Thymus (tissue), 14 donors: ENCODE measurements at places on chromosomes 7 and 10. TPM values are rescaled to one million over a fixed set of nuclear protein-coding genes. Genes with fewer than 3 reads are reported as not detected.

DNA sequence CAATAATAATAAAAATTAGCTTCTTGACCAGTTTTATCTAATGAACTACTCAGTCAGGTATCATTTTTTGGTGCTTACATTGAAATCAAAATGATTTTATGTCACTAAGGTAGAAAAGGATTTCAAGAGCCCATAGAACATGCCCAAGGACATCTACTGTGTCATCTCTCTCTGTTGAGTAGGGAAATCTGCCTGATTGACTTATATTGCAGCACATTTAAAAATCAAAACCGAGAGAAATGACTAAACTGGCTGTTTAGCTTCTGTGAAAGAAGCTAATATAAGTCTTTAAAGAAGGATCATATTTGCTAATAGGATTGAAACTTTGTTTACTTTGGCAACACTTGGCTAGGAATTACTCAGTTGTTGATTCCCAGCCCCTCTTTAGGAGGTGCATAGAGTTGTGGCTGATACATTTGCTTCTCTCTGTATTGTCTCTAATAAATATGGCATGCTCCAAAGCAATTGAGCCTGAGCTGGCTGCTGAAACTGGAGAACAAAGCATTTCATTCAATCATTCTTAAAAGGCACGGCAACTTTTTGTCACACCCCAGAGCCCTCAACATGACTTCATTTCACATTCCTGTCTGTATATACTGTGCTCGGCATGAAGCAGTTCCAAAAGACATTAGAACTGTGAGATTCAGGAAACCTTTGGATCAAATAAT, 1096.9 kb upstream of the POT1 start:
- DNase-seq: no peak
- no peaks in the 10 kb centered on the region for H3K36me3 ChIP-seq
- no peak overlapping the region for H3K27ac ChIP-seq
- H3K27me3 ChIP-seq: no peaks in the 10 kb centered on the region

The HOXA11 gene
- total RNA-seq: not detected

- H3K36me3 ChIP-seq: no peaks in the 10 kb centered on the region
- no peak overlapping the region for H3K27ac ChIP-seq
- H3K4me1 ChIP-seq: peaks cover 13% of the 10 kb centered on the region
- no peak for DNase-seq
- no peaks in the 10 kb centered on the region for H3K27me3 ChIP-seq
- H3K4me3 ChIP-seq: no peak overlapping the region
Measured at GRCh38 chr7:140213684-140214074, 36.9 kb upstream of the KDM7A start.

The CYP2C19 gene
- not detected for total RNA-seq

DNA sequence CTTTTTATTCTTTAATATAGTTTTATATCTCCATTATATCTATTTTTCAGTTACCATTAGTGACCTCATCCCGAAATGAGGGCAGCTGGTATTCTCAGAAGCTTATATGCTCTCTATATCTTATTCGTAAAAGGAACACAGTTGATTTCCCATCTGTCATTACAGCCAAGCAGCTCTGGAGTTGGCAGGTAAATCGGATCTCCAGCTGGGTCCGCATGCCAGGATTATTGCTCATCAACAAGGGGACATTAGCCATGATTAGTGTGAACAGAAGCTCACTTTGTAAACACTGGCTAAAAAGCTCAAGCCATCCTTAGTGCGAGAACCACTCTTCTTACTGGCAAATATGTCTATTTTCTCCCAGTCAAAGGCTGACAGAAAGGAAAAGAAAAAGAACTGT, 180.3 kb downstream of the NPSR1 start:
- H3K27ac ChIP-seq: no peak overlapping the region
- no peak overlapping the region for H3K4me3 ChIP-seq
- H3K36me3 ChIP-seq: no peaks in the 10 kb centered on the region
- H3K4me1 ChIP-seq: no peaks in the 10 kb centered on the region

- no peak overlapping the region for H3K27ac ChIP-seq
- H3K4me3 ChIP-seq: no peak overlapping the region
- no peaks in the 10 kb centered on the region for H3K4me1 ChIP-seq
- H3K27me3 ChIP-seq: no peaks in the 10 kb centered on the region
- no peaks in the 10 kb centered on the region for H3K36me3 ChIP-seq
Measured at GRCh38 chr7:17144322-17144721, 154.1 kb upstream of the AHR start.

GRCh38 chr7:98283887-98284222, 2.4 kb downstream of the BRI3 start:
- H3K27ac ChIP-seq: no peak overlapping the region
- no peak overlapping the region for H3K4me3 ChIP-seq
- peaks cover 6% of the 10 kb centered on the region for H3K4me1 ChIP-seq
- H3K36me3 ChIP-seq: peaks cover 3% of the 10 kb centered on the region

GRCh38 chr7:138338361-138338760, 121.7 kb upstream of the TRIM24 start:
- no peaks in the 10 kb centered on the region for H3K27me3 ChIP-seq
- no peaks in the 10 kb centered on the region for H3K36me3 ChIP-seq
- DNase-seq: no peak
- no peak overlapping the region for H3K4me3 ChIP-seq
- no peak overlapping the region for H3K27ac ChIP-seq

- no peak overlapping the region for H3K4me3 ChIP-seq
- H3K27ac ChIP-seq: no peak overlapping the region
- H3K4me1 ChIP-seq: no peaks in the 10 kb centered on the region
- DNase-seq: no peak
- H3K36me3 ChIP-seq: no peaks in the 10 kb centered on the region
- H3K27me3 ChIP-seq: peaks cover 39% of the 10 kb centered on the region
Measured at GRCh38 chr7:30987936-30988335, 24.2 kb downstream of the GHRHR start.

- no peak for DNase-seq
- no peaks in the 10 kb centered on the region for H3K27me3 ChIP-seq
- H3K4me3 ChIP-seq: no peak overlapping the region
- no peak overlapping the region for H3K27ac ChIP-seq
- H3K4me1 ChIP-seq: no peaks in the 10 kb centered on the region
- H3K36me3 ChIP-seq: no peaks in the 10 kb centered on the region
Measured at GRCh38 chr7:2965301-2965700, 78.4 kb downstream of the CARD11 start.

The ACSM6 gene
- total RNA-seq: 5.1 TPM

DNA sequence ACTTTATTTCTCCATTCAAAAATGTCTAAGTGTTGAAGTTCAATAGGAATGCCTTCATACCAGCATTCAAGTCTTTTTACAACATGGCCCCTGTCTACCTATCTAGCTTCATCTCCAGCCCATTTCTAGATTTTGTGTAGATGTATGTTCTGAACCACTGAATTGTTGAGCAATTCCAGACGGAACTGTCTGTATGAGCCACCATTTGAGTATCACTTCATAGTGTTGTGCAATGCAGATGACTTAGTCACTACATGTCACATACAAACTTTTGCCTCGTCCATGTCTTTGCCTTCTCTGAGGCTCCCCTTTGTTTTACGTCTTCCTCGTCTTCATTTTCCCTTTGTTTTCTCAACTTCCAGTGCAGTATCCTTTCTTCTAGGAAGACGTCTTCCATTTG, 118.1 kb downstream of the INHBA start:
- H3K4me3 ChIP-seq: no peak overlapping the region
- no peaks in the 10 kb centered on the region for H3K36me3 ChIP-seq
- DNase-seq: no peak

The OR6B1 gene
- not detected for total RNA-seq

The UBE2D4 gene
- total RNA-seq: 6.7 TPM

The TSPAN14 gene
- total RNA-seq: 16.6 TPM

GRCh38 chr10:71737001-71737833, 17.6 kb upstream of the C10orf105 start:
- no peak overlapping the region for H3K4me3 ChIP-seq
- no peaks in the 10 kb centered on the region for H3K36me3 ChIP-seq
- peaks cover 76% of the 10 kb centered on the region for H3K4me1 ChIP-seq
- H3K27me3 ChIP-seq: no peaks in the 10 kb centered on the region

DNA sequence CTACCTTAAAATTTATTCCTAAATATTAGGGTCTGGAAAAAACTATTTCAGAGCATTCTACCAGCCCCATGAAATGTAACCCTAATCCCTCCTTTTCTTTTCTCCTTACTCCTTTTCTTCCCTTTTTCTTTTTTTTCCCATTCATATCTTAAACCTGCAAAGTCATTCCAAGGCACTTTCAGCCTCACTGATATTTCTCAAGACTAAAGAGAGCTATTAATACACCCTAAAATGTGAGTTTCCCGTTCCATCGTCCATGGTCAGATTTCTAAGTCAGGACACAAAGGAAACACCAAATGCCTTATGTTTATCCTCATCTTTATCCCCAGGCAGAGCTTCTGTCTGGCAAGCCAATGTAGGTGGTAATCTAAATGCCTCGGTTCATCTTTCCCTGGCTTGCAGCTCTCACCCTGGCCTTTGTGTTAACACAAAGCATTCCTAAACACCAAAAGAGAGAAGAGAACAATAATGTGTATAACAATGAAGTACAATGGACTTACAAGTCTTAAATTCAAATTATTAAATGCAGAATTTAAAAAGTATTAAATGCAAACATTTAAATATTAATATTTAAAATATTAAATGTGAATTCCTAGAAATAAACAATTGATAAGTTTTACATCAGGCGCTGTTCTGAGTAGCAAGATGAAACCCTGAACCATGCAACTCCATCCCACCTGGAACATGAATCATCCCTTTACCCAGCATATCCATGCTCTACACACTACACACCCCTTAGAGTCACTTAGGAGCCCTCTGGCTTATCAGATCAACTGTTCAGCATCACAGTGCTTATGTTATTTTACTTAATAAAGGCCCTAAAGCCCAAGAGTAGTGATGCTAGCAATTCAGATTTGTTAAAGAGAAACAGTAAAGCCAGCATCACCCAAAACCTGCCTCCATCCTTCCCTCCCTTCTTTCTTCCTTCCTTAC, 26.8 kb downstream of the MICU1 start:
- no peaks in the 10 kb centered on the region for H3K4me1 ChIP-seq
- no peak overlapping the region for H3K4me3 ChIP-seq
- no peaks in the 10 kb centered on the region for H3K27me3 ChIP-seq
- no peak overlapping the region for H3K27ac ChIP-seq

- no peaks in the 10 kb centered on the region for H3K36me3 ChIP-seq
- H3K4me1 ChIP-seq: peaks cover 4% of the 10 kb centered on the region
- H3K4me3 ChIP-seq: no peak overlapping the region
- no peaks in the 10 kb centered on the region for H3K27me3 ChIP-seq
- DNase-seq: no peak
Measured at GRCh38 chr10:132664407-132664806, 121.5 kb downstream of the NKX6-2 start.

DNA sequence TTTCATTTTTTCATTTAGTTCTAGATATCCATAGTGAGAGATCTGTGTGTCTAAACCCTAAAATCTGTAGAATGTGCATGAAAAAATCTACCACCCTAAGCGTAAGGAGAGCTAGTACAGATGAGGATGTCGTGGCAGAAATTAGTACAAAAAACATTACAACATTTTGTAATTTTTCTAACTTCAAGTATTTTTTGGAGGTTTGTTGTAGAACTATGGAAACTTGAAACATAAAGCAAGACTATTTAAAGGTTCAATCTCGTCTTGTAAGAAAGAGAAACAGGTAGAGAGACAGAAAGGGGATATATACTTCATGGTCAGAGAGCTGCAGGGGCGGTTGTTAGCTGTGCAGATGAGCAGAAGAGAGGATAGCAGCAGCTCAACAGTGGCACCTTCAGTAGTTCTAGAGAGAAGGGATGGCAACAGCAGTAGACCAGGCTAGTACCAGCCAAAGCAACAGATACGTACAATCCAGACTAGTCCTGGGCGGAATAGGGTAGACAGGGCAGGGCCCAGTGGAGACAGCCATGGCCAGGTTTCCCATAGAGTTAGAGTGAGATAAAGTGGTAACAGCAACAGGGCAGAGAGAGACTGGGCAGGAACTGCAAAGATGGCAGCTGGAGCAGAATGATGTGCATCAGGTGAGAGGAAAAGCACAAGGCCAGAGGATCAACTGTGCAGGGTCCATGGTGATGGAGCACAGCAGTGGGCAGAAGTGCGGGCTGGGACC, 145.2 kb downstream of the FRMD4A start:
- peaks cover 14% of the 10 kb centered on the region for H3K4me1 ChIP-seq
- H3K36me3 ChIP-seq: no peaks in the 10 kb centered on the region
- peak; percentile 36 for DNase-seq
- no peak overlapping the region for H3K4me3 ChIP-seq
- H3K27me3 ChIP-seq: peaks cover 34% of the 10 kb centered on the region
- H3K27ac ChIP-seq: peak overlapping the region; percentile 64

- H3K4me1 ChIP-seq: no peaks in the 10 kb centered on the region
- no peak overlapping the region for H3K4me3 ChIP-seq
- no peaks in the 10 kb centered on the region for H3K36me3 ChIP-seq
Measured at GRCh38 chr10:16942381-16943078, 125.3 kb upstream of the RSU1 start.

DNA sequence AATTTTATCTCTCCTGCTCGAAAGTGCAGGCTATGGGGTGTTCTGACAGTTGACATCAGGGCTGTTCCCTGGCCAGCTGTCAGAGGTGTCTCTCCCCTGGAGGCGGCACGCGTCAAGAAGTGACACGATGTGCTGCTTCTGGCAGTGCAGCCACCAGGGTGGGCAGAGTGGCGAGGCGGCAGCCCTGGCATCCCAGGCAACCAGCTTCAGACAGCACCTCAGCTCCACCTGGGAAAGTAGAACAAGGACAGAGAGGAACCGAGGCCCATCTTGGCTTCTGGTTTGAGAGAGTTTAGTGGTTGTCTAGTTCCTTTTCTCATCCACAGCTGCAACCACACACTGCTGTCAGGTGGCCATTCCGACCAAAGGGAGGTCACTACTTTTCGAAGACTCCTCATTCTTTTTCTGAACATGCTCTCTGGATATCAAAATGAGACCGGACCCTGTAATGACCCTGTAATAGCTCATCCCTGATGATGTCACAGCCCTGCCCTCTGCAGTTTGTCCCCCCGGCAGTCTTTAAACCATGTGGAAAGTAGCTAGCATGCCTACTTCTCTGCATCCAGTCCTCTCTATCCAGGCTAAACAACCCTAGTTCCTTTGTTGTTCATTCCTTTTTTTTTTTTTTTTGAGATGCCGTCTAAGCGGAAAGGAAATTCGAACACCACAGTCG, 381.0 kb upstream of the NRP1 start:
- DNase-seq: no peak
- H3K27ac ChIP-seq: no peak overlapping the region
- no peak overlapping the region for H3K4me3 ChIP-seq
- no peaks in the 10 kb centered on the region for H3K36me3 ChIP-seq
- H3K4me1 ChIP-seq: no peaks in the 10 kb centered on the region

The EEF1AKMT2 gene
- 22.3 TPM for total RNA-seq
